Activated CD8-positive, alpha-beta memory T cell treated with anti-CD3 and anti-CD28 coated beads for 4 hours (primary cell): ENCODE measurements at places on chromosomes 4 and X.

- DNase-seq, result no peak
These were observed 516 bp downstream of the SGMS2 start for GRCh38 chr4:107825072-107825824.

GRCh38 chrX:130669233-130669632, 233.8 kb downstream of the ENOX2 start:
- no peak for DNase-seq

DNA sequence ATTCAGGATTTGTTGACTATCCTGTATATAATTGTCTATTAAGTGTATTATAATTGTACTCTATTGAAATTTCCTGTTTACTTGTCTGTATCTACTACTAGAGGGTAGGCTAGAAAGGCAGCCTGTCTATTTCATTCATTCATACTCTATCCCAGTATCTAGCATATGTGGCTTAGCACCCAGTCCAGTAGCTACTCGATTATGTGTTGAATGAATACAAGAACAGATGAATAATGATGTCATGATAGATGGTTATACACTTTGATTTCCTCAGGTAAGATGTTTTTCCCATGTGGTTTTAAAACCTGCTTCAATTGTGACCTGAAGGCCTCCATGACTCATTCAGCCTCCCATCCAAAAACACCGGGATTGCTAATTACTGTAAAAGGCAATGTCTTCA, 68.0 kb downstream of the IL21 start:
- DNase-seq, result no peak

DNA sequence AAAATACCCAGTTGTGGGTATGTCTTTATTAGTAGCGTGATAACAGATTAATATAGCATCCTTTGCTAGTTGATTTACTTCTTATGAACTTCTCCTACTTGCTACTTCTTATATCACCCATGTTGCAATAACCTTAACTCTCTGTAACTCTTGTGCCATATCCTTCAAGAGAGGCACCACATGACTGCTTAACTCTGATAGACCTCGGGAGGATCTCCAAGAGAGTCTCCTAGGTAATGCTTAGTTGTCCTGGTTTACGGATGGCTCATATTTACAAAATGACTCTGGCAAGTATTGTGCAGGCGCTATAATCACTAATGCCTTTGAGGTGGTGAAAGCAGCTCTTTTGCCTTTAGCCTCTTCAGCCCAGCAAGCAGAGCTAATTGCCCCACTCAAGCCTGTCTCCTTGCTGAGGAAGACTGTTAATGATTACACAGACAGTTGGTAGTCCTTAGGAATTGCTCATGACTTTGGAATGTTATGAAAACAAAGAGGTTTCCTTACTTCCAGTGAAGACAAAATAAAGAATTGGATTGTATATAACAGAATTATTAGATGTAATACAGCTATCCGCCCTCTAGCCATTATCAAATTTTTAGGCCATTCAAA, 1305.8 kb downstream of the PCDH7 start:
- no peak for DNase-seq

DNA sequence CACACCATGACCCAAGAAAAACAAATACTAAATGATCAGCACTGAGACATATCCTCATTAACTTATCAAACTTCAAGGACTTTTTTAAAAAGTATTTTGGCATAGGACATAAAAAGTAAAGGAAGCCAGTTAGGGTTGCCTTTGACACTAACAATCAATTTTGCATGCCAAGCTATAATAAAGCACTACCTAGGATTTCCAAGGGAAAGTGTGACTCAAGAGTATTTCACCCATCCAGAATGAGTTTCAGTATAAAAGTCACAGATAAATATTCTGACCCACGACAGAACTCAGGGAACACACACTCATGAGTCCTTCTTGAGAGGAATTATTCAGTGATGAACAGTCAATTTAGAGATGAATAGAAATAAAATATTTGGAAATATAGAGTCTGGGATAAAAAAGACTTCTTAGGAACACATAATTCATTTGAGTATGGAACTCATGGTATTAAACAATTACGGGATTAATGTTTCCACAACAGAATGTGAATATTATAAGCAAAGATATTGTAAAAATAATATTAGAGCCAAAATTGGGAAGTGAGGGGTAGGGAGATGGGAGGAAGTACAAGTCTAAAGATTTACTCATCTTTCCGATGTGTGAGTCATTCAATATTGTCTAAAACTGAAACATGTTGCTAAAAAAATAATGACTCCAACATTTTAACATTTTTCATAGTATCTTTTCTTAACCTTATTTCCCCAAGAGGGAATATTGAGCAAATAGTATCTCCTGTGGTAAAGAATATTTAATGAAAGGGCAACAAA, 143.5 kb upstream of the LNX1 start:
- no peak for DNase-seq

GRCh38 chr4:25299476-25300203, 12.9 kb upstream of the ZCCHC4 start:
- DNase-seq, result no peak

DNA sequence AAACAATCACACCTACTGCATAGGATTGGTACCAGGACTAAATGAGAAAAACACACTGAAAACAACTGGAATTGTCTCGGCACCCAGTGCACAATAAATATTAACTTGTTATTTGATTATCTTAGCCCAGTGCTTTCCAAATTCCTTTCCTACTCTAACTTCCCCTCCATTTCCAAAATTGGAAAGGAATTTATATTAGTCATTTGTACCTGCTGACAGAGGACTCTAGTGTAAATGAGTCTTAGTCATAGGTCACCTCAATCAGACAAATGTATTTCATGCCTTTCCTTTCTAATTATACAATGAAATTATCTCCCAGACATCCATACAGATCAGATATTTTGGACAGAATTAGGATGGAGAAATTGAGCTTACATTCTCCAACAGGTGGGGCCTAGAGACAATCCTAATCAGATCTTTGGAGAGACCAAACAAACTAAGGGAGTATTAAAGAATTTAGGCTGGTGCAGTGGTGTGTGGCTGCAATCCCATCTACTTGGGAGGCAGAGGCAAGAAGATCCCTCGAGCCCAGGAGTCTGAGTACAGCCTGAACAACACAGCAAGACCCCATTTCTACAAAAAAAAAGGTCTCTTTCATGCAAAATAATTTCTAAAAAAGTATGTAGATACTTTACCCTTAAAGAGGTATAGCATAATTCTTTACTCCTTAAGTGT, 10.1 kb downstream of the SH3D19 start:
- no peak for DNase-seq
